ENCODE measurements at places on chromosomes 4 and X.

DNA sequence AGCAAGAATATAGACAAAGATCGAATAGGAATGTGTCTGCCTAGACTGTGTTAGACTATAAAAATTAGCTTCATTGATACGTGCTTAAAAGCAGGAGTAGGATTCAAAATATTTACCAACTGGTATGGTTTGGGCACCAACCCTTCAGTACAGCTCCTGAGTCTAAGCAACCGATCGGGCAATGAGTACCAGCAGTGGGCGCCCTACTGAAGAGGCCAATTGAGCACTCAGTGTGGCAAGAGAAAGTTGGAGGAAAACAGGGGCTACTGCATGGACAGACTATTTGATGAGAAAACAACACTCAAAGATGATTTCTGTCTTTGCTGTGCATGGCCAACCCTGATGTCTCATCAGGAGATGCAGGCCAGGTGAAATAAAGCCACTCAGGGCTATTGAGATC is 176.0 kb upstream of the NWD2 start:
- no peak for DNase-seq

DNA sequence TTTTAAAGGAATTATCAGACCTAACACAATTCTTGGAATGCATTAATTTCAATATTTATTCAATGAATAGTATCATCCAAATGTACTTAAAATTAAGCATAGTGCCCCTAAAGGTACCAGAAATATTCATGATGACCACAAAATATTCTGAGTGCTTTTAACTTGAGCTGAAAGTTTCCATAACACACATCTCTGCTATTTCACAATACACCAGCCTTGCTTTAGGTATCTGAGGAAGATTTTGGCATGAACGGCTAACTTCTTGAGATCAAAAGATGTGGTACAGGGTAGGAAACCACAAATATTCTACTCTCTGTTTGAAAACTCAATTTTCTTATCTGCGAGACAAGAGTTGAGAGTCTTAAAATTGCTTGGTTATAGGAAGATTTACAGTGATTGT is 538.3 kb upstream of the PCDH7 start:
- no peak for DNase-seq

DNA sequence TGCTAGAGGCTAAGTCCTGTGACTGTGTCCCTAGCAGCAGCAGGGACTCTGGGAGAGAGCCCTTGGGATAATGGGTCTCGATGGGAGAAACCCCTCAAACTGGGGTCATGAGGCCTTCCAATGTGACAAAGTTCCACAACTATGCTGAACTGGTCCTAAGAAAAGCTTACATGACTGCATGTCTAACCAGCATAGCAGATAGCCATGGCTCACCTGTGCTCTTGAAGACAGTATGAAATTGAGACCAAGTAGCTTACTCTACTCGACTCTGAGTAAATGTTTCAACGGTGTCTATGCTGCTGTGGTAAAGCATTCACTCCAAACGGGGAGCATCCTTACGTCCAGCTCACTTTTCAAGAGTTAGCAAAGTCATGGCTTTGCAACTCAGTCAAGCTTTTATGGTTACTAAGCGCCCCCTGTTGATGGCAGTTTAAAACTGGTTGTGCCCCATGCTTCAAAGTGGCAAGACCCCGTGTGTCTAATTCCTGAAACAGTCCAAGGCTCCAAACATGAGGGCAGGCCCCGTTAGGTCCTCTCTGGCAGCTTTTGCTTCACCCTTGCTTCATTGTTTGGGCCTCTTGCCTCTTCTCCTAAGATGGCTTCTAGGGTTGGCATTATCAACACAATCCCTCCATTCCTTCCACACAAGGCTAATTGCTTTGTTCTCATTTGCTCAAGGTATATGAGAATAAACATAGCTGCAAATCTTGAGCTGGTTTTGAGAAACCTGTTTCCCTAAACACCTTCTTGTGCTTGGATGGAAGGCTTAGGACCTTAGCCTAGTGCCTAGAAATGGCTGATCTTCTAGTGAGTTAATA is 46.6 kb downstream of the CCNG2 start:
- peak; percentile 77 for DNase-seq

DNA sequence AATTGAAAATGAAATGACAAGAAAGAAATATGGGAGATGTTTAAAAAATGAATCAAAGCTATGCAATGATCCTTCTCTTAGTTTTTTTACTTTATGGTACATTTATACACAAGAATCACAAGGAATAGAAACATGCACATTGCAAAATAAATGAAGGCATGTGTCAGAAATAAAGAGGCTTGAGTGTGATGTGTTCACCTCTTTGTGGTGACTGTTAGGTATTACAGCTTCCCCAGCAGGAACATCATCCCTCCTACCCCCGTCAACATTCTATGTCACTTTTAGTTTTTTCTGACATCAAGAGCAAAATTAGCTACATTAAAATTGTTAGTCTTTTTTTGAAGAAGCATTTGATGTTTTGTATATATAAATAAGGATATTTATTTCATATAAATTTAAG is 214.8 kb downstream of the SLC4A4 start:
- peak; percentile 2 for DNase-seq

DNA sequence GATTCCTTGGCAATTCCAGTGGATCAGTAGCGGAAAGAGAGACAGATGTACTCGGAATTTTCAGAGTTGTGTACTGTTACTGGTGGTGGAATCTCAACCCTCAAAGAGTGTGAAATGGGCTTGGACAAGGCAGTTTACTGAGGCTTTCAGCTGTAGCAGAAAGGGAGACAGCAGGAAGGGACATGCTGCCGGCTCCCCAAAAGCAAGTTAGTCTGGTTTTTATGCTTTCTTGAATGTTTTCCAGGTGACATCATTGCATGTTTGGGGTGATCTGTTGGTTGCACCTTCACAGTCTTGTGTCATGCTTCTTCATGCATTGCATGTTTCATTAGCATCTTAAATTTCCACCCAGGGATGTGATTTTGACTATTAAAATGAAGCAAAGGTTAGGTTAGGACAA is 1282.2 kb downstream of the ADGRL3 start:
- DNase-seq: no peak

DNA sequence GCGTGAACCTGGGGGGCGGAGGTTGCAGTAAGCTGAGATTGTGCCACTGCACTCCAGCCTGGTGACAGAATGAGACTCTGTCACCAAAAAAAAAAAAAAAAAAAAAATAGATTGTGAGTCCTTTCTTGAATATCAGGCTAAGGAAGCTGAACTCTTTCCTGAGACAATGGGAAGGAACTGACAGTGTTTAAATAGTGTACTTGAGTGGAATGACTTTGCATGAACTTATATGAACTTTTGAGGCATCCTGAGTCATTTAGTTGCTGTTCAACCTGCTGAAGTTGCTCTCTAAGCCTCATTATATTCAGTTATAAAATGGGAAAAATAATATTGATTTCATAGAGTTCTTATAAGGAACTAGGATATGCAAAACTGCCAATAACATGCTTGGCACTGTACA is 79.3 kb upstream of the LIMCH1 start:
- no peak for DNase-seq

DNA sequence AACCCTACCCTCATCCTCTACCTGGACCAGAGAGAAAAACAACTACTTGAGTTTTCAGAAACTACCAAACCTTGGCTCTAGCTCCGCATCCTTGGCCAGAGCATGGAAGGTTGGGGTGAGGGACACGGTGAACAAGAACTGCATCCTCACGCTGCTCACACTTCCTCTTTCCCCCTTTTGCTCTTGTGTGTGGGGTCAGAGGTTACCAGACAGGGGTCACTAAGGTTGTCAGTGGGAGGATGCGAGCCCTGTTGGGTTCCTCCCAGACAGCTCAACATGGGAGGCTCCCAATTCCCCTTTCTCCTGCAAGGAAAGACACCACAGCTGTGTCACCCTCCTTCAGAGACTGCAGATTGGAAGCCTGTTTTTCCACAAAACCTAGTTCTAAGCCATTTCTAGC is 5.5 kb upstream of the ZXDB start:
- no peak for DNase-seq

- DNase-seq: no peak
Measured at GRCh38 chr4:108830509-108831244, 67.8 kb upstream of the ETNPPL start.

- no peak for DNase-seq
Measured at GRCh38 chr4:110587666-110588285, 35.1 kb downstream of the PITX2 start.

GRCh38 chr4:185800266-185800945 is 11.6 kb downstream of the SORBS2 start:
- no peak for DNase-seq

- DNase-seq: peak; percentile 42
Measured at GRCh38 chrX:103845165-103845653, 13.2 kb upstream of the RAB9B start.

DNA sequence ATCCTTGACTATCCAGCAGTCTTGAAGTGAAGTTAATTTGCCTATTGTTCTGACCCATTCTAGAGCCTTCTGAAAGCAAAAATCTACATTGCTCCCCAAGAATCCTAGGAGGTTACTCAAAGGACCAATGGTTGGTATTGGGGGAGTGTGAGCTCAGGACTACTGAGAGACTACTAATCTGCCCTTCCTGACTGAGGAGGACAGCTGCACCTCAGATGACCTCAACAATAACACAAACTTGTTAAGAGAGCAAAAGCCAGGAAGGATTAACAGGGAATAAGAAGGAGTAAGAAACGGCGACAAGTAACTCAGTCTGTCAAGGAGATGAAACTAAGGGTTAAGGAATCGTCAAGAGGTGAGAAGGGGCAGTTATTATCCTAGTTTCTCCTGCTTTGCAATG is 43.4 kb downstream of the IDS start:
- no peak for DNase-seq

- DNase-seq: no peak
Measured at GRCh38 chr4:28211676-28212470, 1351.2 kb downstream of the STIM2 start.

GRCh38 chrX:47621851-47622250 is 2.2 kb upstream of the SYN1 start:
- DNase-seq: no peak

DNA sequence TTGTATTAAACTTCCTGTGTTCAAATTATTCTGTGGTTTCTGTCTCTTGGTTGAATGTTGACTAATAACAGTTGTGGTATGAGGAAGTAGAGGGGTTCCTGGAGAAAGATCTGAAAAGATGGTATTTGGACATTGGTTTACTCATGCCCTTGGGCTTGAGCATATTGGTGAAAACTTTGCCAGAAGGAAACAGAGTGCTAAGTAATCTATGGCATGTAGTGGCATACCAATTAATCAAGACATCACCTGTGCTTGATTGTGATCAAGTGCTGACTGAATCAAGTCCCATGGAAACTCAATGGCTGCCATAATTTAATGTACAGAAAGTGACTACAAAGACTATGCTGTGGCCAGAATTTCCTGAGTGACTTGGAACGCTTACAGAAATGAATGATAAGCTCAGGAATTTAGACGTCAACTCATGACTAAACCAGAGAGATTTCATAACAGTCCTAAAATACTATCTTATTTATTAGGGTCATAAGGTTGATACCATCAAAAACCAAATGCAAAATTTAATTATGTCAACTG is 2062.9 kb downstream of the ARAP2 start:
- no peak for DNase-seq

DNA sequence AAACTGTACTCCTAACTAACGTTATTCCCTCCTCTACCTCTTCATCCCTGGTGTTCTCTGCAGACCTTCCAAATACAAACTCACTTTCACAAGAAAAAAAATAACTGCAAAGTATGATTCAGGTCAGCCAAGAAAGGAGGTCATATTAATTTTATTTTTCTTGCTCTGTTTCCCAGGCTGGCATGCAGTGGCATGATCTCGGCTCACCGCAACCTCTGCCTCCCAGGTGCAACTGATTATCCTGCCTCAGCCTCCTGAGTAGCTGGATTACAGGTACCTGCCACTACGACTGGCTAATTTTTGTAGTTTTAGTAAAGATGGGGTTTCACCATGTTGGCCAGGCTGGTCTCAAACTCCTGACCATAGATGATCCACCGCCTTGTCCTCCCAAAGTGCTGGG is 156.6 kb downstream of the CHIC2 start:
- no peak for DNase-seq

GRCh38 chrX:128891554-128891953 is 631.7 kb downstream of the SMARCA1 start:
- DNase-seq: no peak

GRCh38 chr4:24921491-24921890 is 8.6 kb upstream of the CCDC149 start:
- DNase-seq: no peak

- DNase-seq: no peak
Measured at GRCh38 chr4:169102026-169102425, 92.0 kb upstream of the CBR4 start.

- no peak for DNase-seq
Measured at GRCh38 chr4:2069986-2070385, 10.9 kb downstream of the NAT8L start.

- DNase-seq: peak; percentile 33
Measured at GRCh38 chr4:108372681-108373080, 203.9 kb upstream of the LEF1 start.

GRCh38 chr4:41526628-41527027 is 11.3 kb upstream of the LIMCH1 start:
- DNase-seq: no peak

DNA sequence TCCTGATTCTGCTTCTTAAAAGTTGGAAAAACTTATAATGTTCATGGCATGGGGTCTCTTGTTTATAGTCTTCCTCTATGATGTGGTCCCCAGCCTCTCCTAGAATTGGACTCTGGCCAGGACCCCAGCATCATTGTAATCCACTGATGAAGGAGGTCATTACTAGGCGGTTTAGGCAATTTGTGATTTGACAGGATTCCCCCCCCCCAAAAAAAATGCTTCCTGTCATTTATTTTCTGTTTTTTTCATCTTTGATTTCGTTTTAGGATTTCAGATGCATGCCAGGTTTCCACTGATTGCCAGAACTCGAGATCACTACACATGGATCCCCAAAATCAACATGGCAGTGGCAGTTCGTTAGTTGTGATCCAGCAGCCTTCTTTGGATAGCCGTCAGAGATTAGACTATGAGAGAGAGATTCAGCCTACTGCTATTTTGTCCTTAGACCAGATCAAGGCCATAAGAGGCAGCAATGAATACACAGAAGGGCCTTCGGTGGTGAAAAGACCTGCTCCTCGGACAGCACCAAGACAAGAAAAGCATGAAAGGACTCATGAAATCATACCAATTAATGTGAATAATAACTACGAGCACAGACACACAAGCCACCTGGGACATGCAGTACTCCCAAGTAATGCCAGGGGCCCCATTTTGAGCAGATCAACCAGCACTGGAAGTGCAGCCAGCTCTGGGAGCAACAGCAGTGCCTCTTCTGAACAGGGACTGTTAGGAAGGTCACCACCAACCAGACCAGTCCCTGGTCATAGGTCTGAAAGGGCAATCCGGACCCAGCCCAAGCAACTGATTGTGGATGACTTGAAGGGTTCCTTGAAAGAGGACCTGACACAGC is 4.9 kb downstream of the SPRY1 start:
- DNase-seq: no peak

DNA sequence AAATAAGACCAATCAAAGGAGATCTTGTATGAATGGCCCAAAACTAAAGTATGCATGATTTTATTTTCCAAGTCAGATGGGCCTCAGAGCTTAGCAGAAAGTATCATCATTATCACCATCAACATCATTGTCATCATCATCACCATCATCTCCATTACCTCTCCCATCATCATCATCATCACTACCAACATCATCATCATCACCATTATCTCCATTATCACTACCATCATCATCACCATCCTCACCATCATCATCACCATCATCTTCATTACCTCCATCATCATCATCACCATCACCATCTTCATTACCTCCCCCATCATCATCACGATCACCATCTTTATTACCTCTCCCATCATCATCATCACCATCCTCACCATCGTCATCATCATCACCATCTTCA is 363.9 kb downstream of the DHRSX start:
- no peak for DNase-seq

- DNase-seq: no peak
Measured at GRCh38 chr4:38080061-38080974, 120.1 kb downstream of the PTTG2 start.

Measured in CD4-positive, alpha-beta T cell treated with Interleukin-12 subunit alpha and Interleukin-12 subunit beta, for 1 hour (primary cell).